AG08396 (cell line): ENCODE measurements at places on chromosomes 5 and 9.
A peak's percentile ranks its signal among the peaks of the same experiment; 100 is the strongest.

GRCh38 chr5:136754216-136754615, 388.9 kb upstream of the TRPC7 start:
- no peak for DNase-seq

DNA sequence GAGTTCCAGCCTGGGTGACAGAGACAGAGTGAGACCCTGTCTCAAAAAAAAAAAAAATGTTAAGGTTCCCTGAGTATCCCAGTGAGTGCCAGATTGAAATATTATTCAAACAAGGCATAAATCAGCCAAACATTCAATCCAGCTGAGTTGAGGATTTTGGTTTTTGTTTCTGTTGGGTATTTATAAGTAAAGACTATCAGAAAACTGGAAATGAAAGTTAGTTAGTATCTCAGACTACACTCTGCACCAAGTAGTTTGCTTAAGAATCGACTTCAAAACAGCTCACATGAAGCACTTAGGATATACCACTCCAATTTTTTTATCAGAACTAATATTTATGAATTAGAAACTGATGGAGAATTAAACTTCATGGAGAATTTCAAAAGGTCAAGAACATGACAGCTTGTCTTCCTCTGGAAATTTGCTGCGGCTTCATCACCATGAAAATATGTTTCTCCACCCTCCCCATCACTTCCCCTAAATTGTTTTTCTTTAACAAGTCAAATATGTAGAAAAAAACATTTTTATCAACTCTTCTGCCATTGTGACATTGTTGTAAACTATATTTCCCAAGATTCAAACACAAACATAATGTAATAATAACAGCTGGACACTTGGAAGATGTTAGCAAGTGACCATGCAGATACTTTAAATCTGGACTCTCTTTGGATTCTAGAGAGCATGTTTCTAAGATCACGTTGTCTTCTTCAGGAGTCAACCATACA, 110.0 kb upstream of the PTGER4 start:
- no peak for DNase-seq

DNA sequence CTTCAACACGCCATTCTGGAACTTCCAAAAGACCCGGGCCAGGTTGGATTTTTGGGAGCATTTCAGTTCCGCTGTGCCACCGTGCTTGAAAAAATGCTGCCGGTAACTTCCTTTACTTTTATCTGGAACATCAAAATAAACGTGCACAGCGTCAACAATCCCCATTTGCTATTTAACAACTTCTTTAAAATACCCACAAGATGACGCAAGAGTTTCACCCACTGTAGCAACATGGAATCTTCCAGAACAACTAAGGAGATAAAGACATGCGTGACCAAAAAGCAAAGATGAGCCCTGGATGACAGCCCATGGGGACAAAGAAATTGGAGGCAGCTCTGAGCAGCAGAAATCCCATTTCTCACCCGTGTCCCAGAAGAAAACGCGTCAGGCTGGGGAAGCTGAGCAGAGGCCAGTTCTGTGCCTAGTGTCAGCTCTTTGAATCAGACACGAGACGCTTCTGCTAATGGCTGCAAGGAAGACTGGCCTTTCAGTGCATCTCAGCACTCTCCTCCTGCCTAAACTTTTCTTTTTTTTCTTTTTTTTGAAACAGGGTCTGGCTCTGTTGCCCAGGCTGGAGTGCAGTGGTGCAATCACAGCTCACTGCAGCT, 61.3 kb downstream of the SECISBP2 start:
- DNase-seq = no peak

- no peak for DNase-seq
Measured at GRCh38 chr9:110121170-110121569, 86.8 kb downstream of the C9orf152 start.

GRCh38 chr9:18437315-18438201, 36.4 kb upstream of the ADAMTSL1 start:
- no peak for DNase-seq

DNA sequence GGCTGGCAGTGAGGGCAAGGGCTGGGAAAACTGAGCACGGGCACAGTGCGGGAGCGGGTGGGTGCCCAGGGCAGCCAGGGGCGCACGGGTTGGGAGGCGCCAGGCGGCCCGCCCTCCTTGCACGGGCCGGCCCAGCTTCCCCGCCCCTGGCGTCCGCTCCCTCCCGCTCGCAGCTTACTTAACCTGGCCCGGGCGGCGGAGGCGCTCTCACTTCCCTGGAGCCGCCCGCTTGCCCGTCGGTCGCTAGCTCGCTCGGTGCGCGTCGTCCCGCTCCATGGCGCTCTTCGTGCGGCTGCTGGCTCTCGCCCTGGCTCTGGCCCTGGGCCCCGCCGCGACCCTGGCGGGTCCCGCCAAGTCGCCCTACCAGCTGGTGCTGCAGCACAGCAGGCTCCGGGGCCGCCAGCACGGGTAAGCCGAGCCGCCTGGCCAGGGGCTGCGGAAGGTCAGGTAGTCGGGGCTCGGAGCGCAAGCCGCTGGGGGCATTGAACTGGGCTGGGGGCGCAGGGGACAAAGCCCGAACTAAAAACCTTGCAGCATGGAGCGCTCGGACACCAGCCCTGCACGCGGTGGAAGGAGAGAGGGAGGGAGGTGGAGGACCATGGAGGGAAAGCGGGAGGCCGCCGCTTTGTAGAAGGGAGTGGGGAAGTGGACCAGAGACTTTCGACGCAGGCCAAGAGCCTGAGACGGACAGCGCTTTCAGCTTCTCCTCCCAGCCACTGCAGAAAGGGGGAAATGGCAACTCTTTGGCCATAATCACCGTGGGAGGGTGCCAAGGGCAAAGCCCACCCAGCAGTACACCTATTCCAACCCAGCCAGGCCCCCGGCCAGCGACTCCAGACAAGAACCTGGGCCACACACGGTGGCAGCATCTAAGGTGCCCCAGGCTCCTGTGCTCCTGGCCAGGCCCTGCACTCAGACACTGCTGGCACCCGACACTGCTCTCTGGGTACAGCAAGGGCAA, at the start of gene TGFBI:
Gene TGFBI, plus strand, starts transcription at position 207 of the 961 bp plus-strand sequence. Its CDS starts 68 bp downstream, at position 275.
- peak; percentile 87 for DNase-seq

GRCh38 chr5:118894709-118895108, 93.6 kb downstream of the DTWD2 start:
- no peak for DNase-seq

DNA sequence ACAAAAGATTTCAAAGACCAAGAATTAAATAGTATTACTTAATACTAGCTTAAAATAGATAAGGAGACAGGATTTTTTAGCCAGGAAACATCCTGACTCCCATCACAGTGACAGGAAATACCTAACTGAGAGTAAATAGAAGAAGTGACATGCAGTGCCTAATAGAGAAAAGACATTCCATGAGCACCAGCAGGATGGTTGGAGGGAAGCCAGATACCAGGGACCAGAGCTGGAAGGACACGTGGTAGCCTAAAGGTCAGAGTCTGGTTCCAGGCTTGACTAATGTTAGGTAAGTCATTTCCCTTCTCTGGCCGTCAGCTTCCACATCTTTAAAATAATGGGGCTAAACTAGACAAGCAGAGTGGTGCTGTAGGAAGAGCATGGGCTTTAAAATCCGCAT, 41.6 kb downstream of the CDK5RAP2 start:
- no peak for DNase-seq

- DNase-seq = no peak
Measured at GRCh38 chr9:109281518-109281917, 39.3 kb downstream of the EPB41L4B start.

DNA sequence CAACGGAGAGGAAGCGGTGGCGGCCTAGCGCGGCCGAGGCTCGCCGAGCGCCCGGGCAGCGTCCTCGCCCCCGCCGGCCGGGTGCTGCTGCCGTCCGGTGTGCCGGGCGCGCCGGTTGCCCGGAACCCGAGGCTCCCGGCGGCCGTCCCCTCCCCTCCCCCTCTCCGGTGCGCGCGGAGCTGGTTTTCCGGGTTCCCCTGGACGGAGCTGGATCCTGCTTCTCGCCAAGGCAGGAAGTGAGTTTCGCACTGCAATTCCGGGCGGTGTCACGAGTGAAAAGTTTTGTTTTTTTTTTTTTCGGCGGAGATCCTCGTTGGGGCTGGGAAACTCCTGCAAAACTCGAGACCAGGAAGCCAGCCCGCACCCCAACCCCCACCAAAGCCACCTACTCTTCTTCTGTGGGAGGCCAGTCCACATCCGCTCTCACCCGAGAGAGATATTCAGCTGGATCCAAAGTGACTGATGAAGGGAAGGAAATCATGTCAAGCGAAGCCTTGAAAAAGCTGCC, at the start of gene ERBIN:
Gene ERBIN, plus strand, starts transcription at position 300 of the 508 bp plus-strand sequence. CDS start 66,144 bp downstream, outside the sequence.
- peak; percentile 80 for DNase-seq

DNA sequence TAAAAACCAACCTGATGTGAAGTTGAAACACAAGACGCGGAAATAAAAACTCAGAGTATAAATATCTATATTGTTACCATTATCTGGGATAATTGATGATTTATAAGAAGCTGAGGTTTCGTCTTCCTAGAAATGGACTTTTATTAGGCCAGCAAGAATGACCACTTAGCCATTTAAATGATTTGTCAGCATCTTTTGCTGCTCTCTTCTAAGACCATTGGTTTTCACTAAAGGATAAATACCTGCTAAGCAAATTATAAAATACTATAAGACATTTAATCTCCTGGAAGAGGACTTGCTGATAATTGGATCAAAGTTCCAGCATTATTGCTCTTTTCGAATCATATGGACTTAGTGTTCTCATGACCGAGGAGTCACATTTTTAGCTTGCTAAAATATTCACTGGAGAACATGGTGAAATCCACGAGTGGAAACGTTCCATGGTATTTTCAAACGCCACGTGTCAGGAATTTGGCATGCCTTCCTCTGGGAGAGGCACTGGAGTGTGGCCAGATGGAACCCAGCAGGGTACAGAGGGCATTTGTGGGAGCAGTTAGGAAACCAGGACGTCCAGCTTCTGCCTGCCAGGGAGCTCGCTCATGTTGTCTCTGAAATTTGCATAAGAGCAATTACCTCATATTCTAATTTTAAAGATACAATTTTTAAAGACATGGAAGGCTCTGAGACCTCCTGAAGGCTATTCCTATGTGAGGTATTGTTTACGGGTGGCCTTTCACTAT, 43.1 kb downstream of the TNFAIP8 start:
- no peak for DNase-seq

DNA sequence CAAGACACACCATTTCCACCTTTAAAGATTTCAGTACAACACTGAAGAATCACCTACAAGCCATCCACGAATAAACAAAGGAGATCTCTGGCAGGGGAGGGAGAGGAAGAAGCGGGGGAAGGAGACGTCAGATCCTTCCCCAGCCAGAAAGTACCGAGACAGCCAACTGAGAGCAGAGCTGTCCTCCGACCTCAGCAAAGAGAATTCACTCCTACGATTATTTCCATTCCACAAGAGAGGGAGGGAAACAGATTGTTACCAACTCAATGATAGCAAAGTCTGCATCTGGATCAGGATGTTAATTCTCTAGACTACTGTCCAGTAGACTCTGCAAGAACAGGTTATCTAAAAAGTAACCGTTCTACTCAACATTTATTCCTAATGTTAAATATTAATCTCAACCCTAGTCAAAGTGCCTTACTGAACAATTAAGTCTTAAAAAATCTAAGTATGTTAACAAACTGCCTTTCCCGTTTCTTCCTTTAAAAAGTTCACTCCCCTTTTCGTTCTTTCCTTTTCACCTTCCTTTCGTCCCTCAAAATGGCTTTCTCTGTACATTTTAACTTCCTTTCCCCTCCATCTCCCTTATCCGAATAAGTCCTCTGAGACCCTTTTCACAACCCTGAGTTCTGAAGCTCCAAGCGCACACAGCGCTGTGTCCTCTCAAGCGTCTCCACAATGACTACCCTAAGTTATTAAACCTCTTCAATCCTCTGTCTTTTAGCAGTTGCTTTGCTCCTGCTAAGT, 1.4 kb downstream of the CHD1 start:
- DNase-seq = peak; percentile 55

DNA sequence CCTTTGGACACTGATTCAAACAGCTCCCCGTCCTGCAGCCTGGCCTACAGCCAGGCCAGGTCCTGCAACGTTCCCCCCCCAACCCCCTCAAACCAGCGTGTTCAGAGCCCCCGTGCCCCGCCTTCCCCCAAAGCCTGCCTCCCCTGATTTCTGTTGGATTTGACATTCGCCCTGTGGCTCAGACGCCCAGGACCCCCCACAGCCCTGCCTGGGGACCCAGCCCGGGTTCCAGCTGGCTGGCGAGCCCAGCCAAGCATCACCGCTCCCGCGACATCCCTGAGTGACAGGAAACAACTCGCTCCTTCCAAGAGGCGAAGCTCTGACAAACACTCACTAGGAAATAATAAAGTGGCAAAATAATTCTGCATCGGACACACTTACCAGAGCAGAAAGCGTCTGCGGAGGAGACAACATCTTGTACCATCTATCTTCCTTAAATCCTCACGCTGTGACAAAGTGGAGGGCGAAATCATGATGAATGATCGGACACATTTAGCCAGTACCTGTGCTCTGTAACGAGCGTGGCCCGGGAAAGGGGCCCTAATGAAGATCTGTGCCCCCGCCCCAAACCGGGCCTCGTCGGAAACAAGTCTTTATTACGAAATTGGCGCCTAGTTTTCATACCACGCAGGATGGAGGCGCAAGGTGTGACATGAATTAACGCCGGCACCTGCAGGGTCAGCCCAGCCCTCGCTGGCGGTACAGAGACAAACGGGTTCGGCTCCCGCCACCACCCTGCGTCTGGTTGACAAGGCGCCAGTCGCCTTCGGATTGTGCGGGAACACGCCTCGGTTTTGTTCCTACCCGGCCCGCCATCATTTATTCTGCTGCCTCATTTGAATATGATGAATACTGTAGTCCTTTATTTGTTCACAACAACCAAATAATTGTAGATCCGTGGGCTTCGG, 91.0 kb upstream of the MVB12B start:
- DNase-seq = no peak

GRCh38 chr5:160436017-160436416, 14.4 kb downstream of the PTTG1 start:
- DNase-seq = no peak

DNA sequence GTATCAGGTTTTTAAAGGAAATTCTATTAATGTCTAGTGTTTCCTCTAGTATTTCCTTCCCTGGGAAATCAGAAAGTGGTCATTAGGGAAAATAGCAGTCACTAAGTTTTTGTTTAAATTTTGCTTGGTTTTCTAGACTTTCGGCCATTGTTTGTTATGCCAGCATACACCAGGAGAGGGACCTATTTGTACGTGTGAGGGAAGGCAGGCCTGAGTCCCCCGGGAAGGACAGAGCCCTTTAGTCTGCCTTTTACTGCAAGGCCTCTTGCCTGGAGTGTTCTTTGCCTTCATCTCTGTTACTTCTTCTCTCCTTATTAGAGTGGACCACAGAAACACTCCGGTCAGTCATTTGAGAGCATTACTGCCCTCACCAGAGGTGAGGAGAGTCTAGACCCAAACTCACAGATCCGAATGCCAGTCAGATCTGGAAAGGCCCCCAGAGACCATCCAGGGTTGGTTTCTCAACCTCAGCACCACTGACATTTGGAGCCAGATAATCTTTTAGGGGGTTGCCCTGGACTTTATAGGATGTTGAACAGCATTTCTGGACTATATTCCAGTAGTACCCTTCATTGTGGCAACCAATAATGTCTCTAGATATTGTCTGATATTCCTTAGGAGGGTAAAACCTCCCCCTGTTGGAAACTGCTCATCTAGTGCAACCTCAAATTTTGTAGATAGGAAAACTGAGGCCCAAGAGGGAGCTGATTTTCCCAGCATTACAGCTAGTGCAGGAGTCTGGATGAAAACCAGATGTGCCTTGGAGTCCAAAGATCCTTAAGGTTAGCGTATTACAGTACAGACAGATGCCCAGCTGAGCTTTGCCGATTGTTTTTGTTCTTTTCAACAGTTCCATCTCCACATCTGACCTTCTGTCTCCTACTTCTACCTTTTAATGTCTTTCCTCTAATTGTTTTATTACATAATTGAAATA, 93.0 kb upstream of the NIPAL4 start:
- DNase-seq = peak; percentile 76
